ENCODE measurements at places on chromosomes 1 and 21. TPM values are rescaled to one million over a fixed set of nuclear protein-coding genes. Genes with fewer than 3 reads are reported as not detected.

DNA sequence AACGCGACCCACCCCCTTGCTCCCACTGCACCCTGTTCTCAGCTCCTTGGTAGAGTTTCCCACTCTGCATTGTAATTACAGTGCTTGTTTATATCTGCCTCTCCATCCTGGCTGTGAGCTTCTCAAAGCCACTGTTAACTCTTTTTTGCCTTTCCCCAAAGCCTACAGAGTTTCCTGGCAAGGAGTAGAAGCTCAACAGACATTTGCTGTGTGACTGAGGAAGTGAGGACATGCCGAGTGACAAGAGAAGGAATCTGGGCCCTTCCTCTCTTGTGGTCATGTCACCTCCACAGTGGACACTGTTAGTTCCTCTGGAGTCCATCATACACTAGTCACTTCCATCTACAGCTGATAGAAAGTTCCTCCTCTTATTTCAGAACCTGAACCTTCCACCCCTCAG, 6.1 kb upstream of the IGSF8 start:
- no peak for DNase-seq

GRCh38 chr1:94866164-94866807, 46.1 kb downstream of the SLC44A3 start:
- no peak for DNase-seq

CLCNKB gene
- 2.2 TPM for total RNA-seq

GRCh38 chr1:69976896-69977295, 228.5 kb downstream of the LRRC40 start:
- no peak for DNase-seq

DNA sequence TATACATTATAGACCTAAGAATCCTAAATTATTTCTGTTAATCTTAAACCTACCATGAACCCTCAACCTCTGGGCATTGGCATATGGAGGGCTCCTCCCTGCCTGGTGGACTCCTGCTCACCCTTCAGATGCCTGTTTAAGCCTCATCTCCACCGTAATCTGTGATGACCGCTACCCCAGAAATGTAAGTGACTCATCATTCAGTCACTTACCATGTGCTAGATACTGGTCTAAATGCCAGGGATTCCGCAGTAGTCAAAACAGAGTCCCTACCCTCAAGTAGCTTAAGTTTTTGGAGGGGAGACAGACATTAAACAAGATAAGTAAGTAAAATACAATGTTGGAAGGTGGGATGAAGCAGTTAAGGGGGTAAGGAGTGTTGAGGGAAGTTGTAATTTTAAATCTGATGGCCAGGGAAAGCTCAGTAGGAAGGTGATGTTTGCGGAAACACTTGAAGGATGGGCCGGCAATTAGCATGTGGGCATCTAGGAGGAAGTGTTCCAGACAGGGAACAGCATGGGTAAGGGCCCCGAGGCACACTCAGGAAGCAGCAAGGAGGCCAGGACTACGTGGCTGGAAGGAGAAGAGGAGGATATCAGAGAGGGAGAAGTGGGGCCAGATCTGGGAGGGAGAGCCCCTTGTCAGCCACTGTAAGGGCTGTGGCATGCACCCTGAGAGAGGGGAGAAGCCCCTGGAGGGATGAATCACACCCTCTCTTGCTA, 141.7 kb upstream of the HOOK1 start:
- DNase-seq = no peak

- DNase-seq = no peak
These were observed 135.3 kb upstream of the VANGL1 start for GRCh38 chr1:115506518-115506917.

GRCh38 chr1:66022904-66023620, 230.4 kb downstream of the PDE4B start:
- no peak for DNase-seq

GRCh38 chr1:202214089-202214843, 20.7 kb downstream of the LGR6 start:
- no peak for DNase-seq

GBP4 gene
- 5.9 TPM for total RNA-seq

INSRR gene
- 0.46 TPM for total RNA-seq

DNA sequence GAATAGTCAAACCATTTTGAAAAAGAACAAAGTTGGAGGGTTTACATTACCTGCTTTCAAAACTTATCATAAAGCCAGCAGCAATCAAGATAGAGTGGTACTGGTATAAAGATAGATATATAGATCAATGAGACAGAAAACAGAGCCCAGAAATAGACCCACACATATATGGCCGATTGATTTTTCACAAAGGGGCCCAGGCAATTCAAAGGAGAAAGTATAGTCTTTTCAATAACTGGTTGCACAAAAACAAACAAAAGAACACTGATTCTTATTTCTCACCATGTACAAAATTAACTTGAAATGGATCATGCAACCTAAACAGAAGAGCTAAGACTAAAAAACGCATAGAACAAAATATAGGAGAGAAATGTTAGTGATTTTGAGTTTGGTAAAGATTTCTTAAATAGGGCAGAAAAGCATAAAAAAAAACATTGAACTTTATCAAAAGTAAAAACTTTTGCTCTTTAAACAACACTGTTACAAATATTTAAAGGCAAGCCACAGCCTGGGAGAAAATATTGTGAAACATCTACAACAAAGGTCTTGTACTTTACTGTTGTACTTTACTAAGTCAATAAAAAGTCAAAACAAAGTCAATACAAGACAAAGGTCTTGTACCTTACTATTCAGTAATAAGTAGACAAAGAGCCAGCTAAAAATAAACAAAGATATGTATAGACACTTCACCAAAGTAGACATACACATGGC, 50.2 kb downstream of the ST3GAL3 start:
- DNase-seq = no peak

- no peak for DNase-seq
These were observed 6.7 kb upstream of the IVL start for GRCh38 chr1:152901631-152902030.

- no peak for DNase-seq
These were observed 50.4 kb downstream of the ADAMTS1 start for GRCh38 chr21:26794597-26795411.

INPP5B gene
- total RNA-seq = 11.2 TPM

DNA sequence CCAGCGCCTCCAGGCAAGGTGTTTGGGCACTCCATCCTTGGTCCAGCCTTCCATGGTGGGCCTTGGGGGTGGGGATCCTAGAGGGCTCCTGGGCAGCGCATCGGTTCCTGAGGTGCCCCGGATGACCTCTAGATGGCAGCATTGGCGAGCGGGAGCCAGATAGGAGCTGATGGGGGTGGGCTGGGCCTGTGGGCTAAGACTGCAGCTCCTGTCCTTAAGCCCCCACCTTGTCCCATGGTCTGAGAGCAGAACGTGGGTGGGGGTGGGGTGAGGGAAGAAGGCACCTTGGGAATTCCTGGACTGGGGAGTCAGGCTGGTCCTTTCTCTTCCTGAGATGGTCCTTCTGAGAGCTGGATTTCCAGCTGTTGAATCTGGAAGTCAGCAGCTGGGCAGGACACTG, 93.4 kb upstream of the CSF3R start:
- peak; percentile 80 for DNase-seq

Data from Right ventricle myocardium inferior (tissue), 1 donor.